ENCODE measurements at places on chromosomes 11 and 22.
A peak's percentile ranks its signal among the peaks of the same experiment; 100 is the strongest.

- DNase-seq, result no peak
Observed at GRCh38 chr11:122521626-122522025, 133.9 kb upstream of the UBASH3B start.

DNA sequence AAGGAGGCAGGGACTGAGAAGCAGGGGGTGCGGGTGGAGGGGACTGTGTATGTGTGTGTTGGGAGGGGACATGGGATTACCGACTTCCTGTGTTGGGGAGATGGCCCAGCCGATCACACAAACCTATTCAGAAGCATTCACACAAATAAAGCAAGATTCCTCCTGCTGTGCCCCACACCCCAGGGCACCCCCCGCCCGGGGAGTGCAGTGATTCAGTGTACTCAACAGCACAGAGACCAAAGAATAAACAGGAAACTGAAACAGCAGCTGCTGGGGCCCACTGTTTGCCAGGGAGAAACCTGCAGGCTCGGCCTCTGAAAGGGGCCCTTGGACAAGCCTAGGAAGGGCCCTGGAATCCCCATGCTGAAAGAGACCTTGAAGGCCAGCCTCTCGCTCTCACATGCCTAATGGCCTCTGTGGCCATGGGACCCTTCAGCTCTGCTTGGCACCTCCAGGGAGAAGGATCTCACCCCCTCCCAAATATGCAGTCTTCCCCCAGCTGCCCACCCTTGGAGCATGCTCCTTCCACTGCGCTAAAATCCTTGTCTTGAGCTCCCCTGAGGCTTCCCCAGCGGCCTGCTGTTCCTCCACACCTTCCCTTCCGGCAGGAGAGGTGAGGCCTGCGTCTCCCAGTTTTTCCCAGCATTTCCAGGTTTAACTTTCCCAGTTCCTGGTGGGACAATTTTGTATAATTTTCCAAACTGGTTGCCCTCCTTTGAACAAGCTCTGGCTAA, 72.9 kb downstream of the CSNK2A3 start:
- DNase-seq, result no peak

GRCh38 chr11:12259956-12260355, 117.4 kb upstream of the PARVA start:
- no peak for DNase-seq

- DNase-seq, result no peak
Observed at GRCh38 chr22:38881997-38882879, 10.2 kb upstream of the CBX6 start.

- peak; percentile 62 for DNase-seq
Observed at GRCh38 chr22:43346521-43346929, 3.4 kb upstream of the SCUBE1 start.

DNA sequence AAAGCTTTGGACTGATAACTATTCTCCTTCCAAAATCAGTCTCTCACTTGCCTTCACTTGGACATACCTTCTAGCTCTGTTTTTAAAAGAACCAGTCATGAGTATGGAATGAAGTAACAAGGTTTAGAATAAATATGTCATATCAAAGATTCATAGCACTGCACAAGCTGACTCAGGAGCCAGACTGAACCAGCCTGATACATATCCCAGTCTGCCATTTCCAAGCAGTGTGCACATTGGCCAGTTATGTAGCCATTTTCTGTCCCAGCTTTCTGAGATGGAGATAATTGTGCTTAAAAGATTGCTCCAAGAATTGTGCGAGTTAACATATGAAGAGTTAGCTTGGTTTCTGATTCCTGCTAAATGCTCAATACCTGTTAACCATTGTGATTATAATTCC, 311.3 kb downstream of the C11orf87 start:
- DNase-seq, result no peak

- DNase-seq, result no peak
Observed at GRCh38 chr22:47068626-47068996, 306.2 kb downstream of the TBC1D22A start.

DNA sequence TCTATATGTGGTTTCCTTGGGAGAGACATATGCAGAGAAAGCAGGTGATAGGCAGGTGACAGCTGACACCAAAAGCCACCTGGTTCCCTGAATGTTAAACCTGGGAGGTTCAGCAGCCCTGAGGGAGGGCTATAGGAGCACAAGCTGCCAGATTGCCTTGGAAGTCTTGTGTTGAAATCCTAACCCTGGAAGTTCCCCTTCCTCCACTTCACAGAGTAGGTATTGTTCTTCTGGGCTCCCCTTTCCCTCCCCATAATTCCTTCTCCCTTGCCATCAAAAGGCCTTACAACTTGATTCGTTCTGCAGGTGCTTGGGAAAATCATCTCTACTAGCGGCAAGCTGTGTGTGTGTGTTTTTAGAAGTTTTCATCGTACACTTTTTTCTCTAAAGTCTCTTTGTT, 5.4 kb downstream of the LDLRAD3 start:
- DNase-seq, result no peak

Data from T-cell (primary cell).